ENCODE measurements at places on chromosomes 6 and 20.

GRCh38 chr20:57106030-57106682 is 160.3 kb downstream of the BMP7 start:
- no peak for DNase-seq

GRCh38 chr6:71292001-71292400 is 3.4 kb downstream of the OGFRL1 start:
- DNase-seq, result no peak

GRCh38 chr6:147384029-147384428 is 124.5 kb upstream of the SAMD5 start:
- DNase-seq, result no peak

DNA sequence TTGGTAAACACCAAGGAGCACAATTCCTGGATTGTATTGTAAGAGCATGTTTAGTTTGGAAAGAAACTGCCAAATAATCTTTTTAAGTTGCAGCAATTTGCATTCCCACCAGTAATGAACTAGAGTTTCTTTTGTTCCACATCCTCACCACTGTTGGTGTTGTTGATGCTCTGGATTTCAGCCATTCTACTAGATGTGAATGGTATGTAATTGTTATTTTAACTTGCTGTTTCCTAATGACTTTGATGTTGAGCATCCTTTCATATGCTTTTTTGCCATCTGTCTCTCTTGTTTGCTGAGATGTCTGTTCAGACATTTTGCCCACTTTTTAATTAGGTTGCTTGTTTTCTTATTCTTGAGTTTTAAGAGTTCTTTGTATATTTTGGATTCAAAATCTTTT is 1654.1 kb downstream of the GRIK2 start:
- DNase-seq, result no peak

DNA sequence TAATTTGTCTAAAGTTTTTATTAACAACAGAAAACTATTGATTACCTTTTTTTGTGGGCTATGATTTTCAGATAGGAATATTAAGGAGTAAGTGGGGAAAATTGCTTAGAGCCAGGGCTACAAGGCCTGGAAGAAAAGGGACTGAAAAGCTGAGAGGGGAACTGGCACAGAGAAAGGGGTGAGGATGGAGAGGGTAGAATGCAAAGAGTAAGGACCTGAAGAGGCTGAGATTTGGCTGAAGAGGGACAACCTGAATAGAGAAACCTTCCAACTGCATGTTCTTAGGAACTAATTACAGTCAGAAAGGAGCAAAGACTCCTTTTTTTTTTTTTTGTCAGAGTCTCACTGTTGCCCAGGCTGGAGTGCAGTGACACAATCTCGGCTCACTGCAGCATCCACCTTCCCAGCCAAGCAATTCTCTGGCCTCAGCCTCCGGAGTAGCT is 16.7 kb downstream of the BTN2A1 start:
- DNase-seq, result no peak

- DNase-seq, result no peak
Measured at GRCh38 chr20:19621072-19621471, 137.0 kb upstream of the RIN2 start.

DNA sequence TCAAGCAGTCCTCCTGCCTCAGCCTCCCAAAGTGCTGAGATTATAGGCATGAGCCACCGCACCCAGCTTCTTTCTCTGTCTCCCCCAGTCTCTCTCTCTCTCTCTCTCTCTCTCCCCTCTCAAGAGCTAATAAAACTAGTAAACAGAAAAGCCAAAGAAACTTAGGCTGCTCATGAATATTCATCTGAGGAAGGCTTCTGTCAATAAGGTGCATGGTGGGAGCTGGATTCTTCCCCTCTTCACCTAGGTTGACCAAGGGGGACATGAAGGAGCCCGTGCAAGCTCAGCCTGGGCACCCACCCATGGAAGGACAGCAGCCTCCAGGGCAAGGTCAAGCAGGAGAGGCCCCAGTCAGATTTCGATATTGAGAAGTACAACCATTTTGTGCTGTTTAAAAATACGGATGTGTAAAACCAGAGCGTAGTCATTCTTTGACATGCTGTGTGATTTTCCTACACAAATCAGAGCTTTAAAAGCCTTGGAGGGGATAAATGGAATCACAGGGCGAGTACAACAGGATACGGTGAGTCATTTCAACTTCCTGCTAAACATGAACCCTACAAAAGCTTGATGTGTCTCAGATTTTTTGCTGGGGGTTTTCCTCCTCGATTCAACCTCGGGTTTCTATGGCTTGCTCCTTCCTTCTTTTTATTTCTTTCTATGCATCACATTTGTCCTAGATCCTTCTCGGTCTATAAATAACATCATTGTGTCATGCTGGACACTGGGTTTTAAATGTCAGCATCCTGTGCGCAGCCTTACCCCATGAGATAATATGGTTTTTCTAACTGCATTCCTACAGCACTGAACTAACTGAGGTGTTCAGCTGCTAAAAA is 368.9 kb upstream of the JARID2 start:
- DNase-seq, result no peak

- no peak for DNase-seq
Measured at GRCh38 chr20:50762045-50762422, 30.7 kb downstream of the PARD6B start.

GRCh38 chr6:10420546-10421157 is 5.8 kb upstream of the TFAP2A start:
- no peak for DNase-seq

- no peak for DNase-seq
Measured at GRCh38 chr20:50668798-50669197, 22.5 kb downstream of the RIPOR3 start.

DNA sequence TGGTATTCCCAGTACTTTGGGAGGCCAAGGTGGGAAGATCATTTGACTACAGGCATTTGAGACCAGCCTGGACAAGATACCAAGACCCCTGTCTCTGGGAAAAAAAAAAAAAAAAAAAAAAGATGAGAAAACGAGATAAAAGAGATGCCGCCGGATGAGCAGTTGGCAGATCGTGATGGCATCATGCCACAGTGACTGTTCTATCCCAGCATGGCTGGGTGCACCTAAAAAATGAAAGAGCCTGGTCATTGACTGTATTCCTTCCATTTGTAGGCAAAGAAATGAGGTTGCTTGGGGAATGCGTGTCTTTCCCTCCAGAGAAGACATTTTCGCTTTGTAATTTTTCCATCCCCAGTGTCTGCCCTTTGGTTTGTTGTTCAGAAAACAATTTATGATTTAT is 12.9 kb downstream of the AKAP12 start:
- no peak for DNase-seq

DNA sequence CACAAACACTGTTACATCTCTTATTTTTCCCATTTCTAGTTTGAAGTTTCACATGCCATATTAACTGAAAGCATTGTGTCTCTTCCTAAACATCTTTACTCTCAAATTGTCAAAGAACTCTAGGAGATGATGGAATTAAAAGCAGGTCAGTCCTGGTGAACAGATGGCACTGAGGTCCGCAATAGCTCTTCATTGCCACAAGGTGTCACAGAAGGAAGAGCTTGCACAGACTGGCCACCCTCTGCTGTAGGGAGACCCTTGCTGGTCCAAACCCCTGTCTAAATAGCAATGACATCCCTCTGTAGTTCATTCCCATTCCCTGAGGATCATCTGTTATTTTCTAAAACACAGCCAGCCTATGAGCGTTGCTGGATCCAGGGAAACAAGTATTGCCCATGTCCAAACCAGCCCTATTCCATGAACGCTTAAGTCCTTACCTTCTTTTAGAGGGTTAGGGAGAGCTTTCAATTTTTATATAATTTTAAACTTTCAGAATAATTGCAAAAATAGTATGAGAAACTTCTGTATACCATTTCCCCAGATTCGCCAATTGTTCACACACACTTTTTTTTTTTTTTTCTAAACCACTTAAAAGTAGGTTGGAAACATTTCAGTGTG is 10.1 kb upstream of the HDAC2 start:
- no peak for DNase-seq

DNA sequence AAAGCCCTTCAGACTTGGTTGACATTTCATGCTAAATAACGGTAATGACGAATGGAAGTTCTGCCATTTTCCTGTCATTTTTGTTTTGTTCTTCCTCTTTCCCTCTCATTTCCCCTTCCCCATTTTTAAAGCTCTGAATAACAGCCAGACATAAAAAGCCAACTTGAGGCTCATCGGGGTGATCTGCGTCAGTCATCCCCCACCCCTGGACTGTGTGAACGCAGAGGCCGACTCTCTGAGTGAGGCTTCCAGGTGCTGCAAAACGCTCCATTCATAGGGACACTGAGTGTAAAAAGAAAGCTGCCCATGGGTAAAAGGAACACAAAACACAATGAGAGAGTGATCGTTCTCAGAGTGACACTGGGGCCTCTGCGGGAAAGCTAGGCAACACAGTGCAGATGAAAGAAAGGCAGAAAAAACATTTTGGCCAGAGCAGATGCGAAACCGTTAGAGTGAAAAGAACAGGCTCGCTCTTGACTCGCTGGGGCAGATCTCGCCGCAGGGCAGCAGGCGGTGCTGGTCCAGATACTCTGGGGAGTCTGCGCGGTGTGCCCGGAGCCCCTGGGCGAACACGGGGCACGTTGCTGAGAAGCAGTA is 684.8 kb downstream of the QKI start:
- no peak for DNase-seq

GRCh38 chr20:2276015-2276414 is 19.8 kb upstream of the TGM3 start:
- no peak for DNase-seq

Data from transverse colon (tissue), 4 donors.